ENCODE measurements at places on chromosomes 2 and 18. TPM values are rescaled to one million over a fixed set of nuclear protein-coding genes. Genes with fewer than 3 reads are reported as not detected.

- no peak overlapping the region for H3K4me3 ChIP-seq
- H3K27ac ChIP-seq = no peak overlapping the region
- no peaks in the 10 kb centered on the region for H3K27me3 ChIP-seq
- no peak for DNase-seq
Measured at GRCh38 chr2:173386738-173387065, 32.0 kb downstream of the CDCA7 start.

DNA sequence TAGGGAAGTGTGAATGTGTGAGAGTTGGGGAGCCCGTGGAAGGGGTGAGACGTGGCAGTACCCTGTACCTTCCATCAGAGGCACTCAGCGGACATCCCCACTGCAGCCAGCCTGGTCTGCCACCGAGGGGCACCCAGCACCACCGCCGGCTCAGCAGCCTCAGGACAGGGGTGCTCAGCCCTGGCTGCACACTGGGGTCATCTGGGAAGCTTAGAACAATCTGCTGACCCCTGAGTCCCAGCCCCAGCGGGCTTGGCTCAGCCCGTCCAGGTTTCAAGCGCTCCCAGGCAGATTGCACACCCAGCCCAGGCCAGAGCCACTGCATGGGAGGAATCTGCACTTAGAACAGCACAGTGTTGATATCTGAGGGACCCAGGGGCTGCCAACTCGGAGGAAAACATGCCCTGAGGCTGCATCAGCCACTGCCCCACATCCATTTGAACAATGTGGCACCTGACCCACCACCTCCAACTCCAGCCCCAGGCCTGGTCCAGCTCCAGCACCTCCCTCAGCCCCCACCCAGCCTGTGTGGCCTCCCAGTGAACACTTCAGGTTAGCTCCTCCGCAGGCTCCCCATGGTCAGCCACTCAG is 147.1 kb upstream of the OTOS start:
- no peaks in the 10 kb centered on the region for H3K4me1 ChIP-seq
- no peak overlapping the region for H3K27ac ChIP-seq
- no peaks in the 10 kb centered on the region for H3K36me3 ChIP-seq
- H3K27me3 ChIP-seq = no peaks in the 10 kb centered on the region

The ITGB6 gene
- not detected for total RNA-seq

DNA sequence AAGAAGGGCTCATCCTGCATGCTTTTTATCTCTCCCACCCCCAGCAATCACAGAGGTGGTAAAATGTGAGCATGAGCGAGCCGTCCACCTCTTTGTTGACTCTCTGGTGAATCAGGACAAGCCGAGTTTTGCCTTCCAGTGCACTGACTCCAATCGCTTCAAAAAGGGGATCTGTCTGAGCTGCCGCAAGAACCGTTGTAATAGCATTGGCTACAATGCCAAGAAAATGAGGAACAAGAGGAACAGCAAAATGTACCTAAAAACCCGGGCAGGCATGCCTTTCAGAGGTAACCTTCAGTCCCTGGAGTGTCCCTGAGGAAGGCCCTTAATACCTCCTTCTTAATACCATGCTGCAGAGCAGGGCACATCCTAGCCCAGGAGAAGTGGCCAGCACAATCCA is 19.5 kb downstream of the LIPG start:
- no peak overlapping the region for H3K27ac ChIP-seq
- H3K27me3 ChIP-seq = peaks cover 2% of the 10 kb centered on the region
- H3K36me3 ChIP-seq = no peaks in the 10 kb centered on the region
- H3K4me3 ChIP-seq = no peak overlapping the region

DNA sequence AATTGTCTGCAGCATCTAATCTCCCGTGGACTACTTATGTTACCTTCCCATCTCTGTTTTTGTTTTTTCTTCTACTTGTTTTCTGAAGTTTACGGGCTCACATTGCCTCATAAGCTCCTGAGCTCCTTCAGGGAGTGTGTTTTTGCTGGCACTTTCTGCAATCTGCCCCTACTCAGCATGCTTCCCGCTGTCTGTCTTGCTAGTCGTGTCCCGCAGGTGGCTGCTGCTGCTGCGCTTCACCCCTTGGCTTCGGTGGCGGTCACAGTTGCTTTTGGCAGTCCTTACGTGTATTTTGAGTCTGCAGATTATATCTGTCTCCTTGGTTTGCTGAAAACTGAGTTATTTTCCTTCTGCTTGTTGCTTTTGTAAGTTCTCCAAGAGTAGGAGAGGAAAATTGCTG is 37.3 kb downstream of the FER1L5 start:
- no peaks in the 10 kb centered on the region for H3K27me3 ChIP-seq
- no peaks in the 10 kb centered on the region for H3K36me3 ChIP-seq
- H3K27ac ChIP-seq = no peak overlapping the region
- H3K4me1 ChIP-seq = no peaks in the 10 kb centered on the region
- DNase-seq = no peak
- H3K4me3 ChIP-seq = no peak overlapping the region

The CYBRD1 gene
- 34.8 TPM for total RNA-seq

The PROKR1 gene
- not detected for total RNA-seq

- no peaks in the 10 kb centered on the region for H3K4me1 ChIP-seq
- no peak within 1 kb of the TSS for H3K27ac ChIP-seq
- no peak for DNase-seq
- H3K27me3 ChIP-seq = peaks cover 2% of the 10 kb centered on the region
- H3K4me3 ChIP-seq = peak within 1 kb of the TSS; percentile 67
Measured at GRCh38 chr2:109128616-109129355, at the start of gene SH3RF3. SH3RF3 (plus strand) TSS chr2:109129205.

DNA sequence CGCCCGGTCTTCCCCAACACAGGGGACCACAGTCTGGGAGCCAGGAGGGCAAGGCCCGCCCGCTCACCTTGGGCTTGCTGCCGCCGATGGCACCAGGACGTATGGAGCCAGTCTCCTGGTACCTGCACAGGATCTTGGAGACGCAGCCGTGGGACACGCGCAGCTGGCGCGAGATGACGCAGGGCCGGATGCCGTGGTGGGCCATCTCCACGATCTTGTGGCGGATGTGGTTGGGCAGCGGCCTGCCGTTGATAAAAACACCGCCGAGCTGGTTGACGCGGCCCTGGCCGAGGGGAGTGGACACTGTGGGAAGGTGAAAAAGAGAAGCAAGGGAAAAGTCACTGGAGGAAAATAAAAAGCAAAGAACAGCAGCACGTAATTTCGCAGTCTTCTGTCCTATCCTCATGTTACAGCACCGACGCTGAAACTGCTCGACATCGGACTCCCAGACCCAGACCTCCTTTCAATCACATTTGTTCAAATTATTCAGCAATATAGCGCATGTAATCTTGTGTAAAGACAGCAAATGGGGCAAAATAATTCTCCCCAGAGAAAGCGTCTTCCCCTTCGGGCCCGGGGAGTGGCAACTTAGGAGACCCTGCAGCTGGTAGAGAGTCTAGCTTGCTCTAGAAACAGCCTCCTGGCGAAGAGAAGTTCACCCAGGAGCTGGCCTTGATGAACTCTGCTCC is 1.7 kb downstream of the PAX3 start:
- H3K4me3 ChIP-seq = no peak overlapping the region
- DNase-seq = no peak
- no peaks in the 10 kb centered on the region for H3K4me1 ChIP-seq
- H3K36me3 ChIP-seq = no peaks in the 10 kb centered on the region

The ARHGAP28 gene
- total RNA-seq = not detected

GRCh38 chr2:25514043-25514637 is 159.2 kb downstream of the DTNB start:
- H3K36me3 ChIP-seq = no peaks in the 10 kb centered on the region
- DNase-seq = peak; percentile 26
- H3K4me1 ChIP-seq = peaks cover 18% of the 10 kb centered on the region
- H3K4me3 ChIP-seq = peak overlapping the region; percentile 25

GRCh38 chr2:16509042-16509441 is 156.6 kb downstream of the CYRIA start:
- no peaks in the 10 kb centered on the region for H3K4me1 ChIP-seq
- H3K36me3 ChIP-seq = no peaks in the 10 kb centered on the region

DNA sequence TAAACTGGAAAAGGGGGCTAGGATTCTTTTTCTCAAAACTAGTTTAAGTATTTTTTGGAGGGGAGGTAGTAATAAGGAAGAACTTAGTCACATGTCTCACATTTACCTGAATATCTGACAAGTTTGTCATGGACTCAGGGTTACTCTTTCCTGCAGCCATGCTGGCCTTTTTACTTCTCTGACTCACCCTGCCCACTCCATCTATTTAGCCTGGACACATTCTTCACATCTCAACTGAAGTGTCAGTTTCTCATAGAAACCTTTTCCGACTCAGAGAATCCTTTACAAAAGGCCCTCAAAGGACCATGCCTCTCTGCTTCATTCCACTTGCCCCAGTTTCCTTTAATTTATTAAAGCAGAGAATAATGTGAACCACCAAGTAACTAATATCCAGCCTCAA is 42.6 kb downstream of the SCN7A start:
- no peak for DNase-seq
- H3K36me3 ChIP-seq = no peaks in the 10 kb centered on the region
- H3K27me3 ChIP-seq = no peaks in the 10 kb centered on the region

The BOK gene
- total RNA-seq = 0.08 TPM

The GRHL1 gene
- total RNA-seq = 0.19 TPM

The TBR1 gene
- total RNA-seq = not detected

DNA sequence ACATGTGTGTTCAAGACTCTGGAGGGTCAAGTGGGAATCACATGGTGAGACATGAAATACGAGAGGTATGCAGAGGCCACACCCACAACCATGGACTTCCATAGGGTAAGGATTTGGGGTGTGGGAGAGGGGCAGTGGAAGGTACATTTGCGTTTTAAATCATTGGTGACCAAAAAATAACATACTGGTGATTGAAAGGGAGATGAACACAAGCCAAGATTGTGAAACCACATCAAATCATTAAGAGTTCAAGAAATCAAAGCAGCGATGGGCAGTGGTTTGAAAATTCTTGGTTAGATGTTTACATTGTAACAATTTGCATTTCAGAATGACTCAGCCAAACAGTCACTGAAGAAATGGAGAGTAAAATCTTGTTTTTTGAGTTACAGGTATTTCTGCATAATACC is 1.9 kb upstream of the CABYR start:
- H3K27ac ChIP-seq = no peak overlapping the region
- no peaks in the 10 kb centered on the region for H3K27me3 ChIP-seq
- peaks cover 9% of the 10 kb centered on the region for H3K4me1 ChIP-seq
- H3K36me3 ChIP-seq = peaks cover 6% of the 10 kb centered on the region
- no peak overlapping the region for H3K4me3 ChIP-seq
- DNase-seq = no peak

The EVX2 gene
- total RNA-seq = not detected

- H3K4me3 ChIP-seq = no peak overlapping the region
- no peak overlapping the region for H3K27ac ChIP-seq
- H3K36me3 ChIP-seq = no peaks in the 10 kb centered on the region
Measured at GRCh38 chr2:64338108-64338507, 115.9 kb upstream of the LGALSL start.

The ZNF532 gene
- total RNA-seq = 1.9 TPM

DNA sequence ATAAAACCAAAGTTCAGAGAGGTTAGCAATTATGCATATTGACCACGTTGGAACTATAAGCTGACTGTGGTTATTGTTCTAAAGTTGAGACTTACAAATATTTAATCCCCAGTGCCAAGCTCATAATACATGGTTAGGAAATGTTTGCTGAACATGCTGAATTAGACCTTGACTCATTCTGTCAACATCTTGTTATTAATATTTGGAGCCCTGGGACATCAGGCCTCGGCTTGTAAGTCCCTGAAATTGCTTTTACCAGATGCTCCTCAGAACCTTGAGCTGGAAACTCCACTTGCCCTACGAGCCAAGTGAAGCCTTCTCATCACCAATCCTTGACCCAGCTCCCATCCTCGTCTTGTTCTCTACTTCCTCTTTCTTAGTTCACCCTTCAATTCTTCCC is 21.2 kb downstream of the DYNAP start:
- H3K36me3 ChIP-seq = no peaks in the 10 kb centered on the region
- no peaks in the 10 kb centered on the region for H3K27me3 ChIP-seq
- no peak for DNase-seq
- H3K4me1 ChIP-seq = no peaks in the 10 kb centered on the region

The SCYGR2 gene
- not detected for total RNA-seq

The KCNG2 gene
- not detected for total RNA-seq

- H3K27me3 ChIP-seq = no peaks in the 10 kb centered on the region
- DNase-seq = no peak
- H3K4me1 ChIP-seq = no peaks in the 10 kb centered on the region
- H3K27ac ChIP-seq = no peak overlapping the region
- H3K36me3 ChIP-seq = no peaks in the 10 kb centered on the region
Measured at GRCh38 chr2:120239488-120240287, 13.0 kb upstream of the RALB start.
